Stimulated activated CD4-positive, alpha-beta T cell treated with anti-CD3 and anti-CD28 coated beads, Interleukin-1b, Interleukin-23, amount 100 ng/mL, for 24 hours (primary cell): ENCODE measurements at places on chromosomes 6 and 20.
A peak's percentile ranks its signal among the peaks of the same experiment; 100 is the strongest.

DNA sequence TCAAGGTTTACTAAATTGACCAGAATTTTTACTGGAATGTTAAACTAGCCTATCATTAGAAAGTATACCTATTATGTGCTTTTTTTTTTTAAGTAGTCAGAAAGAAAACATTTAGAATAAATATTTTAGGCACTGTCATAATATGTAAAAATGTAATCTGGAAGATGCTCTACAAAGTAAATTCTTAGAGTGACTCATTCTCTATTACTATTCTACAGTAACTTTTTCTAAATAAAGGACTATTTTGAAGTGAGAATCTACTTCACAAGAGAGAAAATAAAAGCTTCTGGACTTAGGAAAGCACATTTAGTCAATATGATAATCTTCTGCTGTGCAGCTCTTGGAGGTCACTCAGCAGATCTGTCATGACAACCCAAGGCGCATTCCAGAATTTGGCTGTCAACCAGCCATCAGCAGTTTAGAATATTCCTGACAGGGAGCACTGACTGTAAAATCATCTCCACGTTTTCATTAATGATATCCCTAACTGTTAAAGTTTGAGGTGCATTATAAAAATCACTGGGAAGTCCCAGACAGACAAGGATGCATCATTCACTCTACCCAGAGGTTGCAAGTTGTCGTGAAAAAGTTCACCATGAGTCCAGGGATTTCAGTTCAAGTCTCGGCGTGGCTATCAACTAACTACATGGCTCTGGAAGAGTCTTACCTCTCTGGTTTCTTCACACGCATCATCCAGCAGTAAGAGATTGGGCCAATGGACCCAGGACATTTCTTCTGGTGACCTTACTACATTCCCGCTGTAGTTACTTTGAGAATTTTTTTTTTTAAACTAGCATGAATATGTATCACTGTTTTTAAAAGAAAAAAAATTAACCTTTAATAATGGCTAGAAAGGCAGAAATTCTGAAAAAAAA, 374.9 kb downstream of the GJA1 start:
- DNase-seq, result no peak

GRCh38 chr6:42095094-42095493, 44.8 kb downstream of the TAF8 start:
- no peak for DNase-seq

DNA sequence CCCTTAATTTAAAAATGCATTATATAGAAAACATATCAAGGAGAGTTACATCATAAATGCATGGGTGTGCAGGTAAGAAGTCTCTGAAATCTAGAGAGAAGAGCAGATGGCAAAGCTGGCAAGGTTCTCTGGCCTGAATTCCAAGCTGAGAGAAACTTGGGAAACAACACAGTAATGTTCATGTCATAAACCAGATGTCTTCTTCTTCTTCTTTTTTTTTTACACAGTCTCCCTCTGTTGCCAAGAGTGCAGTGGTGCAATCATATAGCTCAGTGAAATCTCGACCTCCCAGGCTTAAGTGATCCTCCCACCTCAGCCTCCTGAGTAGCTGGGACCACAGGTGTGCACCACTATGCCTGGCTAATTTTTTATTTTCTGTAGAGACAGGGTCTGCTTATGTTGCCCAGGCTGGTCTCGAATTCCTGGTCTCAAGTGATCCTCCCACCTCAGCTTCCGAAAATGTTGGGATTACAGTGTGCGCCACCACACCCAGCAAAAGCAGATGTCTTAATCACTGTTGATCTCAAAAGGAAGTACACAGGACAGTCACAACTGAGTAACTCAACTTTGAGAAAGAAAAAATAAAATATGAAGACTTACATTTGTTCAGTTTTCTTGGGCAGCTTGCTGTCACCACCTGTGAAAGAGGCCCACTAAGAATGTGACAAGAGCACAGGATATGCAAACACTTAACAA, 77.3 kb downstream of the DNAAF9 start:
- DNase-seq, result no peak

- no peak for DNase-seq
Measured at GRCh38 chr6:158910484-158911440, 89.2 kb downstream of the RSPH3 start.

DNA sequence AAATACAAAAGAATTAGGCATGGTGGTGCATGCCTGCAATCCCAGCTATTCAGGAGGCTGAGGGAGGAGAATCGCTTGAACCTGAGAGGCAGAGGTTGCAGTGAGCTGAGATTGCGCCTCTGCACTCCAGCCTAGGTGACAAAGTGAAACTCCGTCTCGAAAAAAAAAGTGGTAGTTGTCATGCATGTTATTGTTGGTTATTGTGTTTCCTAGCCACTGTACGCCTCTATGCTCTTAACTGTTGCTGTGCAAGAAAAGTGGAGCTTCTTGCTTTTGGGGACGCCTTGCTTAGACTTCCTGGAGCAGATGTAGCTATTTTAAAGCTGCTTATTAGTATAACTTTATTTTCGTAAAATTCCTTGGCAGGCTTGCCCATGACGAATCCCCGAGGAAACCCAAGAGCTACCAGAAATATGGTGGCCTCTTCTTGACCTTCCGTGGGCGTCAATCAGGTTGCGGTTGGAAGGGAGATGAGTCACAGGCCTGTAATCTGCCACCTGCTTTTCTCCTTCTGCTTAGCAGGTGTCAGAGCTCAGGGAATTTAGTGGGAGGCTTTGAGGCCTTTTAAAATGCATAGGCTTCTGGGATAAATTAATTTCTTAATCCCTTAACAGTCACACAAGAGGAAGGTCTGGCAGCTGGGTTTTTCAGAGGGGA, 17.3 kb downstream of the GABRR2 start:
- peak; percentile 24 for DNase-seq

- peak; percentile 33 for DNase-seq
Measured at GRCh38 chr6:106223300-106223930, 102.1 kb downstream of the ATG5 start.

GRCh38 chr20:62752181-62752670, 43.6 kb downstream of the NTSR1 start:
- no peak for DNase-seq

GRCh38 chr6:159809149-159809548, 9.1 kb downstream of the PNLDC1 start:
- no peak for DNase-seq

- DNase-seq, result no peak
Measured at GRCh38 chr6:70390067-70390466, 23.2 kb upstream of the FAM135A start.

DNA sequence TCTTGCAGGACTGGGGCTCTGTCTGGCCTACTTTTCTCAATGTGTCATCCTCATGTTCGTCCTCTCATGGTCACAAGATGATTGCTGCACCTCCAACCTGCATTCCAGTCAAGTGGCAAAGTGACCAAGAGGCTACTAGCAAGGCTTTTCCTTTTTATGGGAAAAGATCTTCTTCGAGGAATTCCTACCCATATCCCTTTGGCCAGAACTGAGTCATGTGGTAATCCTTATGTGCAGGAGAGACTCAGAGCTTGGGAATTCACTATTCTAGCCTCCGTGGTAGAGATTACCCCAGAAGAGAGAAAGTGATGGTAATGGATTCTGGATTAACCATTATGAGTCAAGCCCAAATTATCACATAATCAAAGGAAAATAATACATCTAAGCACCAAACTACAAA, 162.7 kb downstream of the KCNQ5 start:
- DNase-seq, result no peak

- no peak for DNase-seq
Measured at GRCh38 chr6:13098793-13099570, 229.4 kb downstream of the TBC1D7 start.

- DNase-seq, result no peak
Measured at GRCh38 chr6:124430740-124431318, 531.4 kb upstream of the RNF217 start.

DNA sequence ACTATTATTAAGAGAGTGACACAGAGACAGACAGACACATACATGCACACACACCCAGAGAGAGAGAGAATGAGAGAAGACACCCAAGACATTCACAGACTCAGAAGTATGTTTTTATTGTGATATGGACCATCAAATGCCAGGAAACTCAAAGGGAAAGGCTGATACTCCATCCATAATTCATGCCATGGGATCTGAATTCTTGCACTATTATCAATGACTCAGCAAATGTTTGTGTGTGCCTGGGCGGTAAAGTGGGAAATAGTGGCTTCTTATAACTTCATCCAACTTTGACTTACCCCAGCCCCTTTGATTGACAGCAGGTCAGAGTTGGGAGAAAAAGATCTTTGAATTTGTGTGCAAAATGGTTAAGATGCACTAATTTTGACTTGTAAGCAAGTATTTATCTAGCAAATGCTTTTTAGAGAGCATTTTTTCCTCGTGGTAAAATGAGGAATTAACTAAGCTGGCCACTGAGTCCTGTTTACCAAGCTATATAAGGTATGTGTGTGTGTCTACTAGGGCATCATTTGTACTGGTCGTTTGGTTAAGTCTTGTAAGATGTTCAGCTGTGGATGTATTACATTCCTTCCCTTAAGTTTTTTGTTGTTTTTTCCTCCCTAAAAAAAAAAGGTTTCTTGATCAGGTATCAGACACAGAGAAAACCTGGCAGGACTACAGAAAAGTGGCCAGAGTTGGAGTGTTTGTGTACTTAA, 3.0 kb upstream of the CCN2 start:
- DNase-seq, result no peak

- DNase-seq, result no peak
Measured at GRCh38 chr6:150607329-150607650, 7.6 kb downstream of the PLEKHG1 start.

DNA sequence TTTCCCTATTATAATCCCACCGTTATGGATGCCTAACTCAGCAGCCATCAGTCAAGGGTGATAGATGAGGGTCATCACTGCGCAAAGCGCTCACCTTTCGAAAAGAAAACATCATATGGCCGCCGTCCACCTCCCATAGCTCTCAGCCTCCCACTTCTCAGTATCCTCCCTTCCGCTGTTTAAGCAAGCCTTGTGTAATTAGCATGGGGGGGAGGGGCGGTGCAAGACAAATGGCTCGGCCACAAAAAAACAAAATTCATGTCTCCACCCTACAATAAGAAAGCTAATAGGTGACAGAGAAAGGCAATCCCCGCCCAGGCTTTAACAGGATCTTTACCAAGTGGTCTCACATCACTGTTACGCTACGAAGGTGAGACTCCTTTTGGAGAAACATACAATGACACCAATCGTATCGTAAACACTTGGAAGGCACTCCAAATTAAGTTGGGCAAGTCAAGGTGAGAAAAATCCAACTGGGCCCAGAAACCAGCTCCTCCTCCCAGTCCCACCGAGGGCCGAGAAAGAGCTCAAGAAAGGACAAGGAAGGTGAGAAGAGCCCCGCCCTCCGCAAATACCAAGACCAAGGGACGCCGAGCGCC, 645 bp downstream of the DDX39B start:
- no peak for DNase-seq

DNA sequence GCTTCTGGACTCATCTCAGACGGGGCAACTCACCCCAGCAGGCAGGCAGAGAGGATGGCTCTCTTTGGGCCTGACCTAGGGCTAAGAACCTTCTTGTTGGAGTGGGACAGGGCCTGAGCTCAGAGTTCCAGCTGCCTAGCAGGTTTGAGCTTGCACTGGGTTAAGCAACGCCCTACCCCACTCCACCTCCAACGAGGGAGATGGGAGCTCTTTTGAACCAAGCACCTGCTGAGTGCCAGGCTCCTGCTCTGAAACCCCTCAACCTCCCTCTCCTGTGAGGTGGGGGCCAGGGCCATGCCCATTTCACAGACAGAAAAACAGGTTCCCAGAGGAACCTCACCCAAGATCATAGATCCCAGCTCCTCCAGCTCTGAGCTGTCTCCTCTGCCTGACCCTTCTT, 54.3 kb downstream of the SNAI1 start:
- DNase-seq, result no peak

GRCh38 chr6:12134991-12135390, 122.9 kb downstream of the HIVEP1 start:
- DNase-seq, result no peak

- DNase-seq, result no peak
Measured at GRCh38 chr6:3627956-3628835, 123.3 kb downstream of the PXDC1 start.

- DNase-seq, result no peak
Measured at GRCh38 chr6:14709900-14710299, 536.0 kb upstream of the JARID2 start.

DNA sequence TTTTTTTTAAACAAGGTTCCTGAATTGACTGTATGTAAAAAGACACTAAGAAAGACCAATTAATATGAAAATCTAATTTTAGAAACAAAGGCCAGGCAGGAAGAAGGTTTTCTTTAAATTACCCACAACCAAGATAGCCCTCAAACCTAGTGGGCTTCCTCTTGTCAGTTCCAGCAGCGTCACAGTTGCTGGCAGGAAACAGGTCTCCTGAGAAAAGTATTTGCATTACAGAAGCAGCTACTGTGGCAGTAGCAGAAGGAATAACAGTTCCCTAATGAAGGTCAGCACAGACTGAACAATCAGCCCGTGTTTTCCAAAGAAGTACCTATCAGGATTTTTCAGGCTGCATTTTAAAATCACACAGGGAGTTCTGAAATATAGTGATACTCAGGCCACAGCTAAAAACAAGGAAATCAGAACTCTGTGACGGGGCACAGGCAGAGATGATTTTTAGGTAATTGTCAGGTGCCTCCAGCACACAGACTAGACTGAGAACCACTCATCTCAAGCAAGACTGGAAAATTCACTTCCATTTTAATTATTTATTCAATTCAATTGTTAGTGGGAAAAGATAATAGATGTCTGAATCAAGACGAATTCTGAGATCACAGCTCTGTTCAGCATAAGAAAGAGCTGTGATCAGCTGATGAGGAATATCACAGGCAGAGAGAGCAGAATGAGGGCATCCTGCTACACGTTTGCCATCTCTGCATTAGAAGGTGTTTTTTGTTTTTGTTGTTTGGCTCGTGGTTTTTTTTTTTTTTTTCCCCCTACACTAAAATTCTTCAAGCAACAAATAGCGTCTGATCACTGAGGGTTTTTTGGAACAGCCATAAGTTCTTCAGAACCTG, 230.5 kb upstream of the KHDRBS2 start:
- no peak for DNase-seq

- DNase-seq, result no peak
Measured at GRCh38 chr6:165568326-165568725, 94.7 kb downstream of the PDE10A start.

GRCh38 chr6:41586252-41587007, 40.2 kb downstream of the FOXP4 start:
- DNase-seq, result no peak

GRCh38 chr6:44959651-44960050, 368.5 kb upstream of the RUNX2 start:
- DNase-seq, result no peak

- DNase-seq, result no peak
Measured at GRCh38 chr20:53080969-53081871, 109.1 kb downstream of the TSHZ2 start.

DNA sequence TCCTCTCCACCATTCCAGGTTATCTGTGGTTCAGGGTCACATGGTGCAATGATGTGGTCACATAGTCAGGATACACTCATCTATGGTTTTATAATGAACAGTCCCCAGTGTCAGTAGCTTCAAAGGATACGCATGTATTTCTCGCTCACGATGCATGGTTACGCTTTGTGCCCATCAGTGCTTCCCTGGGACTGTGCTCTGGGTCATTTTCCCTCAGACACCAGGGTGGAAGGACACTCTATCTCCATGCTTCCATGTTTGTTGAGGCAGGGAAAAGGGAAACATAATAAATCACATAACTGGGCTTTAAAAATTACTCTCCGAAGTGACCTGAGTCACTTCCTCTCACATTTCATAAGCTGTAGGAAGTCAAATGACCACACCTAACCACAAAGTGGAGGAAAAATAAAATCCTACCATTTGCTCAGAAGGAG, 394.8 kb upstream of the NOX3 start:
- DNase-seq, result no peak
